ENCODE measurements at places on chromosomes 11 and 22.
A peak's percentile ranks its signal among the peaks of the same experiment; 100 is the strongest.

DNA sequence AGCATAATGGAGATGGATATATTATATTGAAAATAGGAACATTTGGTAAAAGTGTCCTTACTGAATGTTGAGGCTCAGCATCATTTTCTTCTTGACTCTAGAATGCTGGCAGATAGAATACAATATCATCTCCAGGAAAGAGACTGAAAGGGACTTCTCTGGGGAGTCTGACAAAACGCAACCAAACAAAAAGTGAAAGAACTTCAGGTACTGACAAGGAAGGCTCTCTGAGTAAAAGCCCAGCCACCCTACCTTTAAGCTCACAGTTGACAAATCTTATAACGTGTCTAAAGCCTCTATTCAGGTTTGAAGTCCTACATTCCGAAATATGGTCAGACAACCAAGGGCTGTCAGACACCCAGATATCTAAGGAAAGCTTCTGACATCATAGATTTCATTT, 590.8 kb downstream of the SOX6 start:
- no peak for DNase-seq

- DNase-seq: no peak
These were observed 491.3 kb downstream of the BUD13 start for GRCh38 chr11:116281173-116282160.

DNA sequence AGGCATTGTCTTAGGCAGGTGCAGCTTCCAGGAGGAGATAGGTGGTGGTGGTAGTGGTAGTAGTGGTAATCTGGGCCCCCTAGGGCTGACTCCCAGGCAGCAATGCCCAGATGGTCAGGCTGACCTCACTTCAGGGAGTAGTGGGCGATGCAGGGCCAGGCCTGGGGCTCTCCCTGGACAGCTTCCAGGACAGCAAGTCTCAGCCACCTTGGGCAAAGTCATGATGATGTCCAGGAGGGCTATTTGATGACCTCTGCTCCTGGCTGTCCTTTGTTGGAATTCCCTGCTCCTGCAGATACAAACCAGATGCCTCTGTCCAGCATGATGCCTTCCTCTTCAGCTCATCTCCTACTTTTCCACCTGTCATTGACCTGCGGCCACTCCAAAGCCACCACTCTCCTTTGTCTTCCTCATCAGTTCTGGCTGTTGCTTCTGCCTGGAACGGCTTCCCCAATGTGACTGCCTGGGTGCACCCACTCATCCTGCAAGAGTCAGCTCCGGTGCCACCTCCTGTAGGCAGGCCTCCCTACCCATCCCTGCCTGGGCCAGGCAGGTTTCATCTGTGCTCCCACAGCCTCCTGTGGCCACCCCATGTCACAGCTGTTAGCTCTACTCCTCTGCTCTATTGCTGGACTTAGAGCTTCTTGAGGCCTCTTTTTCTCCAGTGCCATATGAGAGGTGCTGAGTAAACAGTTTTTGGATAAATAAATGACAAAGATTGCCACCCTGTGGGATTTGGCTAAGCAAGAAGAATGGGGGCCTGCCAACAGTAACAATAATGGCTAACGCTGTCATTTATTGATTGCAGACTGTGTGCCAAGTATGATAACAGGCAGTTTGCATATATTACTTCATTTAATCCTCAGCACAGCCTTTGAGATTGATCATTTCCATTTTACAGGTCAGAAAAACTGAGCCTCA, 172.9 kb upstream of the NECTIN1 start:
- no peak for DNase-seq

- DNase-seq: no peak
These were observed 42.2 kb upstream of the FAM181B start for GRCh38 chr11:82775736-82776346.

DNA sequence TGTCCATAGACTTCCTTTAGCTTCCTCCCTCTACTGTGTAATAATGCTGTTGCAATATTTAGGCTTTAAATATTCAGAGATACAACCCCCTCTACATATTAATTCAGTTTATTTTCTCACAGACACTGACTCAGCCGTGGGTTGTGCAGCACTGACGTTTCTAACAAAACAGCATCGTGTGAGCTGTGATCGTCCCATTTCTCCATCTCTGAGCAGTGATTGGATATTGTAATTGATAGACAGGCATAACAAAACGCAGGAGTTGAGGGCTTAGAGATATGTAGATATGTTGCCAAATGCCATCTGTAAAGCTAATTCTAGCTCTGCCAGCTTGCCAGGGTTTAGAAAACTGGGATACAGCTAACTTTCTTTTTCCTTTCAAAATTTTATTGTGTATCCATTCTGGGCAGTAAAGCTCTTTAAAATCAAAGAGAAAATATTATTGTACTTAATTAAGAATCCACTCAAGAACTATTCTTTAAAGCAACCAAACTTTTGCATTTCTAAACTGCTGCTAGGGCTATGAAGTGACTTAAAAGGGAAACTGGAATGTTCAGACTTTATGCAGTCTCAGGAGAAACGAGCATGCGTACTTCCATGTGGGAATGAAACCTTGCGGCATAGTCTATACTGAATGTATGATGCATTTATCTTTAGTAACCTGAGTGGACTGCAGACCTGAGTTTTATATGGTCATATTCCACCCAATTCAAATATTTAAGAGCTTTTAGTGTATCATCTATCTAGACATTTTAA, 22.7 kb downstream of the BTBD10 start:
- no peak for DNase-seq

DNA sequence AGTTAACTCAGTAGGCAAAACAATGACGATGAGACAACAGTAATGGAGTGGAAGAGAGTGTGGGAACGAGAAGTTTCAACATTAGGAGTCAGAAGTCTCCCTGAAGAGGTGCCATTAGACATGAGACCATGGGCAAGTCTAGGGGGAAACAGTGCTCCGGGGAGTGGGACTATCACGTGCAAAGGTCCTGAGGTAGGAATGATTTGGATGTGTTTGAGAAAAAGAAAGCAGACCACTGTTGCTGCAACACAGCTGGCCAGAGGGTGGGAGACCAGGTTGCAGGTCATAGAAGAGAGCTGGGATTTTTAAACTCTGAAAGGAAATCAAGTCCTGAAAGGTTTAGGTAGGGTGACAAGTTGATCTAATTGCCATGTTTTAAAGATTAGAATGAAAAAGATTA, 63.0 kb downstream of the NAV2 start:
- no peak for DNase-seq

DNA sequence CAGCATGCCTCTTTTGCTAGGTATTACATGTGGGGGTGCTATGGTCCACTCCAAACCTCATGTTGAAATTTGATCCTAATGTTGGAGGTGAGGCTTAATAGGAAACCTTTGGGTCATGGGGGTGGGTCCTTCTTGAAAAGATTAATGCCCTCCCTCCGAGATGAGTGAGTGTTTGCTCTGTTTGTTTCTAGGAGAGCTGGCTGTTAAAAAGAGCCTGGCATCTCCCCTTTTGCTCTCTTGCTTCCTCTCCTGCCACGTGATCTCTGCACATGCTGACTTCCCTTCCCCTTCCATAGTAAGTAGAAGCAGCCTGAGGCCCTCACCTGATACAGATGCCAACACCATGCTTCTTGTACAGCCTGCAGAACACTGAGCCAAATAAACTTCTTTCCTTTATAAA, 104.5 kb downstream of the FAT3 start:
- no peak for DNase-seq

DNA sequence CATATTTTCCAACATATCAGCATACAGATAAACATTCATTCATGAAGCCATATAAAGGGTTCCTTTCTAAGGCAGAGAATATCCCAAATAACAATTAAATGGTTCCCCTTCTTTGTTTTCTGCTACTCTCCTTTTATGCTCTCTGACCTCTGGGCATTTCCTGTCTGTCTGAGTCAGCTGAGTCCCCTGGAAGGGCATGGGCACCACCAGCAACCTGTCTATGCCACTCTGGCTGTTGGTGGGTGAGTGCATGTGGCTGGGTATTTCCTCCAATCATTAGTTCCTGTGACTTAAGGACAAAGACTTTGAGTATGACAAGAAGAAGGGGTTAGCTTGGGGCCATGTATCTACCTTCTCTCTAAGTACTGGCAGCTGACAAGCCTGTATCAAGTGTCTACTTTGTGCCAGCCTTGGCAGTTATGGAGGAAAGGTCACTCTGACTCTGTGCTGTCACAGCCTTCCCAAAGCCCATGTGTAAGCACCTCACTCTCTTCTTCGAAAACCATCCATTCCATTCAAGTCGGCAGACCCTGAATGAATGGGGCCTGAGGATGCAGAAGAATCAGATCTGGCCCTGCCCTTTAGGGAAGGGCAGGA, 86.3 kb upstream of the PHOX2A start:
- DNase-seq: no peak

GRCh38 chr11:104410336-104410735, 246.4 kb upstream of the PDGFD start:
- no peak for DNase-seq

- no peak for DNase-seq
These were observed 589.3 kb downstream of the INSC start for GRCh38 chr11:15704064-15704463.

GRCh38 chr22:29569011-29569678, 11.8 kb downstream of the NIPSNAP1 start:
- DNase-seq: no peak

- DNase-seq: peak; percentile 31
These were observed 7.1 kb upstream of the FLI1 start for GRCh38 chr11:128686745-128687177.

DNA sequence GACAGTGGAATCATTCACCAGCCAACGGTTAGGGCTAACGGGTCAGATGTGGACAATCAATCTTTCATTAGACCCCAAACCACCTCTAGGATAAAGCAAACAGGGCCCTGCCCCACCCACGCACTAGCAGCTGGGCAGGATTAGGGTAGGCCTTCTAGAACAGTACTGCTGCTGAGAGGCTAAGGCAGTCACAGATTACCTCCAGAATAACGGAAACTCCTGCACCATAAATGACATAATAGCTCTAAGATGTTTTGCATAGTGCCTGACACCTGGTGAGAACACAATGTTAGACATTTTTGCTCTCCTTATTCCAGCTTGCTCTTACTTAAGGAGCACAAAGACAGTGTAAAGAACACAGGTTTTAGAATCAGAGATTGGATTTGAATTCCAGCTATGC, 1.8 kb downstream of the SYTL2 start:
- no peak for DNase-seq

DNA sequence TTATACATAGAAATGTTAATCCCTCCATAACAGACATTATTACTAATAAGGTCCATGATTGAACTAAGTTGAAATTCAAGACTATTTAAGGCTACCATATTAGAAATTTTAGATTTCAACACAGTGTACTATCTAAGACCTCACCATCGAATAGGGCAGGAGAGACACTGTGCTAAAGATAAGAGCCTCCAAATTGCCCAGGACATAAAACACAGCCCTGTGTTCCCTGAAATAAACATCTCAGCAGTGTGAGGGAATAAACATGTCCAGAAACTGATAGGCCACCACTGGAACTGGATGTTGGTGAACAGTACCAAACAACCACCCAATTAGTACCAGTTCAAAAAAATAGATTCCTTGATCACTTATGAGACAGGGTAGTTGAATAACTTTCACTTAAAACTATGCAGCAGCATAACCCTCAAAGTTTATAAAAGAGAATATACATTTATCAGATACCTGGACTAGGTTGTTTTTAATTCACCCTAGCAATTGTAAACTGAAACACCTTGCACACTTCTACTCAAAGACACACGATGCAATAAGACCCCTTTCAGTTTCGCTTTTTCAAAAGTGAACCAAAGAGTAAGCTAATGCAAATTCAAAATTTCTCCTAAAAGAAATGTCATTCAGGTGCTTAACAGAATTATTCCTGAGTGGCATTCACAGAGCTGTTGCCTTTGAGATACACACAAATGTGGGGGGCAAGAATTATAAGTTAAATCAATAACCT, 34.3 kb downstream of the USP28 start:
- DNase-seq: no peak

DNA sequence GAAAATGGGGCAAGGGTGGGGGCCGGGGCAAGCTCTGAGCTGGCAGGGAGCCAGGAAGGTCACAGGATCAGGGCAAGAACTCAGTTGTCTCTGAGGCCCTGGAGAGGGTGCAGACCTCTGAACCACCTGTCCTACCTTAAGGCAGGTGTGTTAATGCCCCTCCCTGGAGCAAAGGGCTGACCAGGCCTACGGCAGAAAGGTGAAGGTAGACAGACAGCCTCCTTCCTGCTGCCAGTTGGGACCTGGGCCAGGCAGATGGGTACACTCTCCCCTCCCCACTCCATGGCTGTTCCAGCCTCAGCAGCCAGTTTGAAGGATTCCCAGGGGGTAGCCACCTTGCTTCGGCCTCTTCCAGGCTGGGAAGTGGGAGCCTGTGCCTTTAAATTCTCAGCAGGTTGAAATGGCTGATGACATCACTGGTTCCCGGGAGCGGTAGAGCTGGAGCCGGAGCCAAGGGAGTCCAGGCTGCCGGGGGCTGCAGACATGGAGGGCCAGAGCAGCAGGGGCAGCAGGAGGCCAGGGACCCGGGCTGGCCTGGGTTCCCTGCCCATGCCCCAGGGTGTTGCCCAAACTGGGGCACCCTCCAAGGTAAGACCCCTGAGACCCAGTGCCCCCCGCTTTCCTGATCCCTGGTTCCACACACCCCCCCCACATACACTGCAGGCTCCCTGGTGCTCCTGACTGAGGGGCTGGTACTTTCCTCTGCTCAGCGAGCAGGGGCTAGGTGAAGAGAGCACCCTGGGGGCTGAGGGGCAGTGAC, at the start of gene INPP5J:
TSS of gene INPP5J (plus strand) at position 435 of the 760 bp plus-strand sequence. CDS start at position 484, 49 bp downstream.
- no peak for DNase-seq

GRCh38 chr11:92387859-92388258, 163.2 kb downstream of the FAT3 start:
- DNase-seq: no peak

- DNase-seq: no peak
These were observed 315.2 kb upstream of the CCDC90B start for GRCh38 chr11:83601201-83601913.

DNA sequence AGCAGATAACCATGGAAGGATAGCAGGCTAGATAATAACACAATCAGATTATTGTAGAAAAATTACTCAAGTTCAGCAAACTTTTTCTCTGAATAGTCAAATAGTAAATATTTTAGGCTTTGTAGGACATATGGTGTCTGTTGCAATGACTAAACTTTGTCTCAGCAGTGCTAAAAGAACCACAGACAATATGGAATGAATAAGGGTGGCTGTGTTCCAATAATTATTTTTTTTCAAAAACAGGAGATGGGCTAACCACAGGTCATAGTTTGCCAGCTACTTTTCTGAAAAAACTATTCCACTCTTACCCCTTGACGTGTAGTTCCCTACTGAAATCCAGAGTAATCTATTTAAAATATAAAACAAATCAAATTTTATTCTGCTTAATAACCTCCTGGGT, 153.9 kb upstream of the LRRC4C start:
- DNase-seq: no peak

DNA sequence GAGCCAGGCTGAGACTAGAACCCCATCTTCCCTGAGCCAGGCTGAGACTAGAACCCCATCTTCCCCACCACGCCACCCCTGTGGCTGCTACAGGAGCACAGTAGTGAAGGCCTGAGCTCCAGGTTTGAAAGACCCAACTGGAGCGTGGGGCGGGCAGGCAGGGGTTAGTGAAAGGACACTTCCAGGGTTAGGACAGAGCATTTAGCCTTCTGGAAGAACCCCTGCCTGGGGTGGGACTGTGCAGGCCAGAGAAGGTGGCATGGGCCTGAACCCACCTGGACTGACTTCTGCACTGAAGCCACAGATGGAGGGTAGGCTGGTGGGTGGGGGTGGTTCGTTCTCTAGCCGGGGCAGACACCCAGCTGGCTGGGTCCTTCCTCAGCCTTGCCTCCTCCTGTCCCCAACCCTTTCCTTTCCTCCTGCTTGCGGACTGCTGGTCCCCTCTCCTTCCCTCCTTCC, 24.1 kb downstream of the SUN2 start:
- no peak for DNase-seq

GRCh38 chr22:39129081-39129480, 23.4 kb downstream of the CBX7 start:
- DNase-seq: no peak
